ENCODE measurements at places on chromosomes 2 and 18.

DNA sequence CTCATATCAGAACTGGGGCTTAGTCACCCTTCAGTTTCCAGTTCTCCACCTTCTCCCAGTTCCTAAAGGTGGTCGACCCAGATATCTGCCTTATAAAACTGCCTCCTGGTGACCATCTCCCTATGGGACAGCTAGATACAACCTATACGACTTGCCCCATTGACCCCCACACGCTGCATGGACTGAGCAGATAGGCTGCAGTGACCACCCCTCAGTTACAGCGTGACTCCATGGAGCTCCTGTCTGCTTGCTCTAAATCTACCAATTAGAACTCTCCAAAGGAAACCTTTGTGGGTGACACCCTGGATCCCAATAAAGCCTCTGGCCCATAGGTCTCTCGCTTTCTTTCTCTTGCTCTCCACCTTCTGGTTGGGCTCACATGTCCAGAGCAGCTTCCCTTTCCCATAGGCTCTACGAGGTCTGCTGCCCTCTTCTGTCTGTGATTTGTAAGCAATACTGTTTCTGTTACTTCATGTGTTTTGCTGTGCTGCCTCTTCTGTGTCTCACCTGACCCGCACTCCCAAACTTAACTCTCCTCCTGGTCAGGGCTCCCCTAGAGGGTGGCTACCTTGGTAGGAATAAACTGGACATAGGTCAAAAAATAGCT is 971.3 kb upstream of the FAM98A start:
- DNase-seq: no peak

DNA sequence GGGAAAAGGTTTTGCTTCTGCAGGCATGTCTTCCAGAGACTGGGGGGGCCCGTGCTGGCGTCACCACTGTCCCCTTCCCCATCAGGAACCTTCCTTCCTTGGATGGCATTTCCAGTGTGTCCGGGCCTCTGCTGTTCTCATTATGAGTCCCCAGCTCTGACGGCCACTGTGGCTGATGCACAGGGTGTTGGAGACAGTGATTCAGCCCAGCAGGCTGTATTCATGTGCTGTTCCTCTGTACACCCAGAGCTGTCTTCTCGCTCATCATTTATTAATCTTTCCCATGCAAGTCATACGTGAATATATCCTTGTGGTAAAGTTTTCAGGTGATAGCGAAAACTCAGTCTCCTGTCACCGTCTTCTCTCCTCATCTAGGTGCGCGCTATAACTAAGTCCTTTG is 57.7 kb downstream of the ASAP2 start:
- no peak for DNase-seq

DNA sequence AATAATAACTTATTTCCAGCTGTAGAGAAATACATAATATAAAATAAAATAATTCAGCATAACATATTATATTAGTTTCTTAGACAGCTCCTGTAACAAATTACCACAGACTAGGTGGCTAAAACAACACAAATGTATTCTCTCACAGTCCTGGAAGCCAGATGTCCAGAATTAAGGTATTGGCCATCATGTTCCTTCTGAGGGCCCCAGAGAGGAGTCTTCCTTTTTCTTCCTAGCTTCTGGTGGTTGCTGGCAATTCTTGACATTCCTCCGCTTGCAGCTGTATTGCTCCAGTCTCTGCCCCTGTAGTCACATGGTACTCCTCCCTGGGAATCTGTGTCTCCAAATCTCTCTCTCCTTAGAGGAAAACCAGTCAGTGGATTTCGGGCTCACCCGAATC is 146.8 kb downstream of the RBM43 start:
- no peak for DNase-seq

- DNase-seq: no peak
These were observed 81.3 kb downstream of the HS1BP3 start for GRCh38 chr2:20569464-20570223.

GRCh38 chr2:142165790-142166189 is 35.0 kb upstream of the LRP1B start:
- DNase-seq: no peak

DNA sequence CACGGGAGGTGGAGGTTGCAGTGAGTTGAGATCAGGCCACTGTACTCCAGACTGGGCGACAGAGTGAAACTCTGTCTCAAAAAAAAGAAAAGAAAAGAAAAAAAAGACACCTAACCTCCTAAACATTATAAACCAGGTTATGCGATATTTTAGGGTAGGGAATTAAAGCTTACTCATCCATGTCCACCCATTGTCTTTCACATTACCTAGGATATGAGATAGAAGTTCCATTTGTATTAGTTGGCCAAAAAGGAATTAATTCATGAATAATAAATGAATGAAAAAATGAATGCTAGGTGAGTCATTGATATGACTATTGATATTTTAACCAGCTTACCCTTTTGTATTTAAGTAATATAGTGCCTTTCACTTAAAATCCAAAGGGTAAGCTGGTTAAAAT is 132.9 kb downstream of the FAM161A start:
- no peak for DNase-seq

- DNase-seq: no peak
These were observed 4.2 kb downstream of the CLK1 start for GRCh38 chr2:200860092-200860795.

DNA sequence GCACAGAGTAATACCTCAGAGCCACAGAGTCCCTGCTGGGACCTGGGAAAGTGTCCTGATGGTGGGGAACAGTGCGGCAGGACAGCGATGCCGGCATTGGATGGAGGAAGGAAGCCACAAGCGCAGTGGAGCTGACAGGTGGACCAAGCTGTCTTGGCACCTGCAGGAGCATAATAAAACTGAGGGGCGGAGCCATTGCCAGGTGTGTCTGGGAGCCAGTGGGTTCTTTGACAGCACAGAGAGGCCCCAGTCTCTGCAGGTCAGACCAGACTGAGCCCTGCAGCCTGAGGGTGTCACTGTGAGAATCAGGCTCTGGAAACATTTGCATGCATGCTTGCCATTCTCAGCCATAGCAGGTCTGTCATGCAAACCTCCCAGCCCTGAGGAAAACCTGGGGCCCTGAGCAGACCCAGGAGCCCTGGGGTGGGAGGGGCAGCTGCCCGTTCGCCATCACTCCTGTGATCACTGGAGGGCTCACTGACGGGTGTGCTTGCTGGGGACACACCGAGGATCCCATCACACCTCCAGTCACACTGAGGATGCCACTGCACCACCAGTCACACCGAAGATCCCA is 210.5 kb upstream of the HDAC4 start:
- no peak for DNase-seq

GRCh38 chr2:231397928-231398294 is 2.4 kb downstream of the B3GNT7 start:
- no peak for DNase-seq

DNA sequence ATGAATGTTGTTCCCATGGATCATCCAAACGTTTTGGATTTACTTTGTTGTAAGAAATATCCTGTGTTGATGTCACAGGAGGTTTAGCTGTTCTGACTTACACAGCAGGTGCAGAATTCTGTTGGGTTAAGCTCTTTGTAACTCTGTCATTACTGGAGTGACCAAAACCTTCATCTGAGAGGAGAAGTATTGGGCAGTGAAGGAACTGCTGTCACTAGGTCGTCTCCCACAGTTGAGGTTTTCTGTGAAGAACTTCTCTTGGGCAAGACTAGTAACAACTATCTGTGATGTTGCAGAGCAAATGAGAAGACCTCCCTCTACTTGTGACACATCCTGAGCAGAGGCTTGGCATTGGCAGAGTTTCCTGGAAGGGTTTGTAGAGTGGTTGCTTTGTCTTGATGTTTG is 2.9 kb downstream of the SPTBN1 start:
- no peak for DNase-seq

DNA sequence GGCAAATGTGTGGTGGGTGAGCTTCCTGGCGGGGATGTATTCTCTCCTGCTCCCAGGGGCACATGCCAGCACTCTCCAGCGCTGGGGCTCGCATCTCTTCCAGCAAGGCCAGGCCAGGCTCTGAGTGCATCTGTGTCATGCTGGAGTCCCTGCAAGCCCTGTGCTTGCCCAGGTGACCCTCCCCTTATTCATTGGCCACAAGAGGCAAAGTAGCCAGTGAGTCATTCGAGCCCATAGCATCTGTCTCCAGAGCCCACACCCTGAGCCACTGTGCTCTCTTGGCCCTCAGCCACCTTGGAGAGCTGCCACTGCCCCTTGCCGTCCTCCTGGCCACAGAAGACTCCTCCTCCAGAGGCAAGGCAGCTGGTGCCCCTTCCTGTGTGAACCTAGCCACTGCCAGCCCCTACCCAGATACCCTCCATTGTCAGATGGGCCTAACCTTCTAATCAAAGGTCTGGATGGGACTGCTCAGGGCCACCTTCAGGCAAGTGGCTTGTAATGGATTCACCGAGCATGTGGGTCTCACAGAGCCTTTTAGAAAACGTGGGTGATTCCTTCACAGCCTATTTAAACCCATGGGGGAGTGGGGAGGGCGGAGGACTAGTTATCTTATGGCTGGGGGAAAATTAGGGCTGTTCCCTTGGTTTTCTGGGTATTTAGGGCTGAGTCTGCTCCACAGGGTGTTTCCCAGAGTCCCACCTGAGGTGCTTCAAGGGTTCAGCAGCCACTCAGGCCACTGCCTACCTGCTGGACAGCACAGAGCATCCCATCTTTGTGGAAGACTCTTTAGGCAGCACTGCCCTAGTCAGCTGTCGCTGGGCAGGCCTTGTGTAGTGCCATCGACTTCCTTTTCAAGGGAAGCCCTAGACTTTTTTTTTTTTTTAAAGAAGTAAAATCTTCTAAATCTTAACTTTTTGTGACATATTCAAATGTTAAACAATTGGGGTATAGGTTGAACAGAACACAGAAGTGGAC is 137.4 kb downstream of the ACOXL start:
- DNase-seq: no peak

DNA sequence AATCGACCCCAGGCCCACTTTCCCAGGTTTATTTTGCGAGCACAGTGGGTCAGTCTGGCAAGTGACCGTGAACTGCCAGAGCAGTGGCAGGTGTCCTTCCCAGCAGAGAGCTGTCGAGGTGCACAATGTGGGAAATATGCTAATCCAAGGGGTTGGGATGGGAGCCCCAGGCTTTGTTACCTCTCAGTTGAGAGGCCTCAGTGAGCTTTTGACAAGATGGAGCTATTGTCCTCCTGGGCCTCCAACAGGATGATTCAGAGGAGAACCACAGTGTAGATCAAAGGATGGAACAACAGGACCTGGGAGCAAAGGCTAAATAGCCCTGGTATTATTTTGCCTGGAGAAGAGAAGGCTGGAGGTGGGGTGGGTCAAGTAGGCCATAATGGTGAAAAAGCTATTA is 150.8 kb downstream of the NCKAP5 start:
- DNase-seq: no peak

- no peak for DNase-seq
These were observed 124.3 kb upstream of the SLC39A10 start for GRCh38 chr2:195532628-195533271.

DNA sequence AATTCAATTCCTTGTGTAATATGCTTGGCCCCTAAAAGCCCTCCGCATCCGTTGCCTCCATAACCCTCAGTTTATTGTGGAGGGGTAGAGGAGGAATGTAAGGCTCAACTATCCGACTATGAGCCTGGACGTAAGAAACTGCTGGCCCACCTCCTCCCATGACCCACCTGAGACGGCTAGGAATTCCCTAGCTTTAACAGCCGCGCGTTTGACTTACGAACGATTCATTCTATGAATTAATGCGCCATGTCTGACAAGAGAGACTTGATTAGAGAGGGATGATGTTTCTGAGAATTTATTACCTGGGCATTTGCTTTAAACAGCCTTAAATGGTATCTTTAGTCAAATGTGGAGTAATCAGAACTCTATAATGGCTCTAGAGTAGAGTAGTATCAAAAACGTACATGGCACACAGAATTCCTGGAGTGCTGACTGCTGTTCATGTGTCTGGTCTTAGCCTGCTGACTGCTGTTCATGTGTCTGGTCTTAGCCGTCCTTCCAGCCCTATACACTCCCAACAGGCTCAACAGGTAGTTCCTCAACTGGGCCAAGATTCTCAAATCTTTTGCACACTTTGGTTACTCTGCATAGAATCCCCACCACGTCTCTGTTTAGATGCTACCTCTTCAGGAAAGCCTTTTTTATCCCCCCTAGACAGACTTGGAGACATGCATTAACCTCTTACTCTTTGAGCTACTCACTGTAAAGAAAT is 899 bp upstream of the GFPT1 start:
- no peak for DNase-seq
